ENCODE measurements at places on chromosomes 13 and 19.
A peak's percentile ranks its signal among the peaks of the same experiment; 100 is the strongest.

DNA sequence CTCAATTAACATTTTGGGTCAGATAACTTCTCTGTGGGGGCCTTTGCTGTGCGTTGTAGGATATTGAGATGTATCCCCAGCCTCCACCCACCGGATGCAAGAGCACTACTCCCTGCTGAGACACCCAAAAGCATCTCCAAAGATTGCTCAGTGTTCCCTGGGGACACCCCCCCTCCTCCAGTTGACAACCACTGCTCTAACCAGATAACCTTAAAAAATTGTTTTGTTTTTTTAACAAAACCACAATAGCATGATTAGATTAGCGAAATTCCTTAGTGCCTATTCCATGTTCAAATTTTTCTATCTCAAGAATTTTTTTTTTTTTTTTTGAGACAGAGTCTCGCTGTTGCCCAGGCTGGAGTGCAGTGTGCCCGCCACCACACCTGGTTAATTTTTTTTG, 2.6 kb upstream of the EPN1 start:
- no peak for DNase-seq

DNA sequence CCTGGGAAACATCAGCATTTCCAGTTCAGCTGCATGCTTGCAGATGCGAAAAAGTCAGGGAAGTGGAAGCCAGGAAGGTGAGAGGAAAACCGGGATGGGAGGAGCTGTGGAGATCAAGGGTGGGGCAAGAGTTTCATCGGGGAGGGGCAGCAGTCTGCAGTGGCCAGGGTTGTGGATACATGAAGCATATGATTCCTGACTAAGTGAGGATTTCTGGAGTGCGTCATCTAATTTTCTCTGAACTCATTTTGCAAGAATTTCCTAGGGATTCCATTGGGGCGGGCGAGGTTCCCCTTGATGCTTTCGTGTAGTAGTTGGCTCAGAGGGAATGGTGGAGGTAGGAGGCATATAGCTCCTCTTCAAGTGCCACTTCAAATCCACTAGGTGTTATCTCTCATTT, 344.1 kb upstream of the TMTC4 start:
- DNase-seq, result no peak

- no peak for DNase-seq
These were observed 10.5 kb upstream of the MIER2 start for GRCh38 chr19:355134-355533.

DNA sequence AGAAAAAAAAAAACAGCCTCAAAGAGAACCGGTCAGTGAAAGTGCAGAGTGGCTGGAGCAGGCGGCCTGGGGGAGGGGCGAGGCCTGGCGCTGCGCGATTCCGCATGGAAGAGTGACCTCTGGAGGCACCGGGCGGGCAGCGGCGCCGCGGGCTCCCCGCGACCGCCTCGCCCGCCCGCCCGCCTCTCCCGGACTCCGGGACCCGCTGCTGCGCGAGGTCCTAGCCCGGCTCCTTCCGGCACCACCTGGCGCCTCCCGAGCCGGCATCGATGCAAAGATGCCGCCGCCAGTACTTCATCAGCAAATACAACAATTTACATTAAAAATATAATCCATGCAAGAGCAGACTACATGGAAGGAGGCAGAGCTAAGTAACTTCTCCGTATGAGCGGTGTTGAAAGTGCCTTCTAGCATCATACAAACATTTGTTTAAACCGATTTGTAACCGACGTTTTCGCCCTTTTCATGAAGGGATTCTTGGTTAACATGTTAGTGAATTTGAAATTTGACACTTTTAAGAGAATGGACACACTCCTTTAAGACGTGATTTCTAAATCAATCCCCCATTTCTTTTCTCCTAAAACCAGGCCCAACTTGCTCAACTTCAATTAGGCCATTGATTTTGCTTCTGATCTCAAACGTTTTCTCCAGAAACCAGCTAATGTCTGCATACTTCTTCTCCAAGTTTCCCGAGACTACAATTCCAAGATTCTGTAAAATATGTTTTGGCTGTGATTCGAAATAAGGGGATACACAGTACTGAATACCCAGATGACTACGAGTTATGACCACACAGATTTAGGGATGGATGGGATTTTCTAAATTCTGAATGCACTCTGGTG, 2.1 kb downstream of the EFNB2 start:
- peak; percentile 46 for DNase-seq

- DNase-seq, result peak; percentile 71
These were observed 2.0 kb downstream of the LRRC4B start for GRCh38 chr19:50565984-50566903.

DNA sequence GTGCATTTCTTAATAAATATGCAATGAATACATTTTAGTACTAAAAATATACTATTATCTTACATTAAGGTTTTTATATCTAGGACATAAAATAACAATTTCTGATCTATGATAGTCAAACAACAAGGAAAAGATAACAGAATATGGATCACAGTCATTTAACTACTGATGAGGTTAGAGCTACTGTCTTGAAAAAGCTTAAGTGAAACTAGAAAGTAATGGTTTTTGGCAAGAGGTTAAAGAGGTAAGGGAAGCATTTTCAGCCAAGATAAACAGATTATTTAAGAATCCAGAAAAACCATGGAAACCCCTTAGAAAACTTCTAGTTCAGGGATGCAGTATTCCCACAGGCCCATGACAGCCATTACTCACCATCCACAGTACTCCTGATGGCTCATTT, 787.4 kb downstream of the DACH1 start:
- no peak for DNase-seq

DNA sequence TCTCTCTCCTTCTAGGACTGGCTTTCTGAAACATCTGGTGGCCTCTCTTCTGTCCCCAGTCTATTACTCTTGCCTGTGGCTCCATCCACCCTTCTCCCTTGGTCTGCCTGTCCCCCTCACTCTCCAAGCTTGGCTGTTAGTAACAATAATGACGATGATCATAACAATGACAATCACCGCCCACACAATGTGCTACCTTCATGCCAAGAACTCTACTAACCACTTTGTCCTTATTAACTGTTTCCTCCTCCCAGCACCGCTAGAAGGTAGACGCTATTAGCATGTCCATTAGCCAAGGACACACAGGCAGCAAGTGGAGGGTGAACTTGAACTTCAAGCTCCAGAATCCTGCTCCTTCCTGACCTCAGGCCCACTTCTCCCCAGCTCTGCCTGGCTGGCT, 2.7 kb downstream of the GYS1 start:
- no peak for DNase-seq

DNA sequence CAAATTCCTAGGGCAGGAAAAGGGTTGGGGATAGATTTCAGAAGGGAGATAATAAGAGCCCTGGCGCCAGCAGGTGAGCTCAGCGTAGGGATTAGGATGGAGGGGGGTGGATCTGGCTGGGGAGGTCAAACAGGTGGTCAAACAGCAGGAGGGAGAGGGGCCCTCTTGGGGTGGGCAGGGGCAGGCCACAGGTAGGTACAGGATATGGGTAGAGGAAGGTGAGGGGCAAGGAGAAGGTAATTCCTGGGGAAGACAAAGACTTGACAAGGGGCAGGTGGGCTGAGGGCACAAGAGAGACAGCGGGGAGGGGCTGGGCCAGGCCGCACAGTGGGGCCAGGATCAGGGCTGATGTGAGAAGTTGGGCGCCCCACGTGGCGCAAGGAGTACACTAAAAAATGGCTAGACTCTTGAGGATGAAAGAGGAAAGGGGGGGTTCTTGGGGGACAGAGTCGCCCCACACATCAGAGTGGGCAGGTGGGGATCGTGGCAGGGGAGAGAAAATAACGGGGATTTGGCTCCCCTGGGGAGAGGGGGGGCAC, 713 bp downstream of the KRI1 start:
- no peak for DNase-seq

DNA sequence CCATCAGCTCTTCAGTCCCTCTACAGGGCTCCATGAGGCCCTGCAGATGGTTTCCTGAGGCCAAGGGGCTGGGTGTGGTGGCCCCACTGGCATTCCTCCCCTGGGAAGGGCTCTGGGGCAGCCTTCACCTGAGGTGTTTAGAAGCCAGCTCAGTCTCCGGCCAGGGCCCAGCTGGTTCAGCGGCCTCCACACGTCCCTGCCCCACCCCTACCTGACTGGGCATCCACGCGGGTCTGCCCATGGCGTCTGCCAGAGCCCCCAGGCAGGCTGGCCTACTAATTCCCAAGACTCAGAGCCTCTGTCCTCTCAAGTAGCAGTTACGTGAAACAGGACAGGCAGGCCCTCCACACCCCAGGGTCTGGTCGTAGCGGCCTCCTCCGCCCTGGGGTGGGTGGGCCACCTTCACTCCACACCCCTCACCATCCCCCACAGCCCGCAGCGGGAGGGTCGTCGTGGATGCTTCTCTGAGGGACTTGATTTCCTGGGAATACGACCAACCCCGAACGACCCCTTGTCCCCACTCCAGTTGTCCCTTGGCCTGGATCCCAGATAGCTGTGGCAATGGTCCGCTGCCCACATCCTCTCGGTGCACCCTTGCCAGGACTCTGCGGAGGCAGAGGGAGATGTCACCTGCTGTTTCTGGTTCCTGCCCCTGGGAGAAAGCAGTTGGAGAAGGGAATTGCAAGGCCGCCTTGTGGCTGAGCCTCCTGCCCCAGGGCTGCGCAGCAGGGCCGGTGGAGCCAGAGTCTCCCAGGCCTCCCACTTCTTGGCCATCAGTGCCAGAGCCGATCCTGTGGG, 24.3 kb downstream of the CAPN12 start:
- no peak for DNase-seq

GRCh38 chr13:80654638-80655249, 313.8 kb upstream of the SPRY2 start:
- no peak for DNase-seq

DNA sequence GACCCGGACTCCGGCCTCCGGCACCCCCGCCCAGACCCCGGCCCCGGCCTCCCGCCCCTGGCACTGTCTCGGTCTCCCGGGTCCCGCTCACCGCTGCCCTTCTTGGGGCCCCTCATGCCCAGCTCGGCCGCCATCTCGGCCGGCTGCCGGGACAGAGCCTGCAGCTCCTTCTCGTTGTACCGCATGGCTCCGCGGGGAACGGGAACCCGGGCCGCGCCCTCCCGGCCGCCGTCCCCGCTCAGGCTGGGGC, 140 bp downstream of the PLEKHJ1 start:
- no peak for DNase-seq

GRCh38 chr19:58319241-58319640, 7.6 kb upstream of the ZSCAN22 start:
- DNase-seq, result no peak

All from substantia nigra (tissue), 51 donors.